ENCODE measurements at places on chromosomes 7 and 10.

DNA sequence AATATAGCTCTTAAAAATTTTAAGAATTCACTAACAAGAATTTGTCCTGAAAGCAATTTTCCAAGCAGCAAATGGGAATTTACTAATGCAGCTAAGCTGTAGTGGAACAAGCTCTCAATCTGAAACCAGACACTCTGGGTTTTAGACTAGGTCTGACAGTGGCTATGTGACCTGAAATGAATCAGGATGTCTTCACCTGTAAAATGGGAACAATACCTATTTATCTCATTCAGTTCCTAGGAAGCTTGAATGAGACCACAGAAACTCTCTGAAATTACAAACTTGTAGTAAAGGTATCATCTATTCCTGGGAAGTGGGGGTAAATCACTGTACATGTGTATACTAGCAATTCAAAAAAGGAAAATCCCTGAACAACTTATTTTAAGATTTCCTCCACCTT, 1.2 kb downstream of the DNAJC2 start:
- no peak for DNase-seq

DNA sequence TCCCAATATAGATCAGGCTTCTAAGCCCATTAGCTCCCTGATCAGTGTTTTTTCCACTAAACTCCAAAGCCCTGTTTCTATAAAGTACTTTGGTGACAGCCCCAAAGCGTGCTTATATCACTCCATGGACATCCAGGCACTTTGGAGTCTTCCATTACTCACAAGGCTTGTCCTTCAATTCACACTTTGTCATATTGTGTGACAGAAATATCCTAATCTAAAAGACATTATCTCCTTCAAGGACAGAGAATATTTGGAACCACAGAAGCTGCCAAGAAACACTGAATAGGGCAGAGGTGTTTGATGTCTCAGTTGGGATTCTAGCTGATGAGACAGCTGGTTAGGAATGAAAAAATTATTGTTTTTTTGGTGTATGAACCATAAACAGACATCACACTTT, 18.4 kb downstream of the CYP2C19 start:
- no peak for DNase-seq

DNA sequence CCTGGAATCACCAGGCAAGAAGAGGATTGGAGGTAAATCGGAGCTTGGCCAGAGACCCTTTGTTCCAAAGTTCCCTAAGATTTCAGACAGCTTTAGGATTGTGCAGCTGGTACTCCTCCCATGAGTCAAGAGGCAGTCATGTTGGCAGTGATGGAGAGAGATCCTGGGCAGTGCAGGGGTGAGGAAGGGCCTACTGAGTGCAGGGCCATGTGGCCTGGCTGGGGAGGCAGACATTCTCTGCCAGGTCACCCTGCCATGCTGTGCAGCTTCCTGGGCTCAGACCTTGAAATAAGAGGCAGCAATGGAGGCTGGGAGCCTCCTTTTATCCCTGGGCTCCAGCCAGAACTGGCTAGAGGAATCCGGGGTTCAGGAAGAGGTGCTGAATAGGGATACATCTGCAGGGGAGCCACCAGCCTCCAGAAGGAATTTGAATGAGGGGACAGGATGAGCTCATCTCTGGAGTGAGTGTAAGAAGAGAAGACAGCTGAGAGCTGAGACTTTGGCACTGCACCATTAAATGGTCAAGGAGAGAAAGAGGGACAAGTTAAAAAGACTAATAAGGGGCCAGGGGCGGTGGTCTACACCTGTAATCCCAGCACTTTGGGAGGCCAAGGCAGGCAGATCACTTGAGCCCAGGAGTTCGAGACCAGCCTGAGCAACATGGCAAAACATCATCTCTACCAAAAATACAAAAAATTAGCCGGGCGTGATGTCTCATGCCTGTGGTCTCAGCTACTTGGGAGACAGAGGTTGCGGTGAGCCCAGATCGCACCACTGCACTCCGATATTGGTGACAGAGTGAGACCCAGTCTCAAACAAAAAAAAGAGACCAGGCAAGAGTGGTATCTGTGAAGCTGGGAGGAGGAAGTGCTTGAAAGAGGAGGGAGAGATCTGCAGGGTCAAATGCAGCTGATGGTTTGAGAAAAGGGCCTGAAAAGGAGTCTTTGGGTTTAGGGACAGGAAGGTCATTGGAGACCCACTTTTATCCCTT, 12.0 kb downstream of the SFTPD start:
- DNase-seq, result no peak

- DNase-seq, result no peak
Observed at GRCh38 chr7:22358820-22359697, 2.1 kb upstream of the RAPGEF5 start.

DNA sequence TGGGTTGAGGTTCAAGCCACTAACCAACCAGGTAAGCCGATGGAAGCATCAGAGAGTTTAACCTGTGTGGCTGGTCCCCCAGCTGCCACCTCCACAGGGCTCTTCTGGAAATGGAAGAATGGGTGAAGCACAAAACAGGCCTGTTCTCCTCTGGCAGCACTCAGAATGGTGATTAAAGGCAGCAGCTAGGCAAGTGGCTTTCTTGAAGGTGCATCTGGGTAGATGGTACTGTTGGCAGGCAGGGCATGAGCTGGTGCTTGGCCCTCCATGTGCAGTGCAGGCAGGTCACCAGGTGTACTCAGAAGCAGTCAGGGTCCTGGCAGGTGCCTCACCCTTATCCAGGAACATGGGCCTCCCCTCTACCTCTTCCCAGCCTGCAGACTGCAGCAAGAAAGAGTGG, 11.5 kb downstream of the AKR1E2 start:
- no peak for DNase-seq

- no peak for DNase-seq
Observed at GRCh38 chr10:67666416-67667034, 29.5 kb downstream of the CTNNA3 start.

GRCh38 chr10:75358835-75359421, 42.6 kb downstream of the ZNF503 start:
- no peak for DNase-seq

- no peak for DNase-seq
Observed at GRCh38 chr7:39526666-39527065, 39.5 kb upstream of the YAE1 start.

DNA sequence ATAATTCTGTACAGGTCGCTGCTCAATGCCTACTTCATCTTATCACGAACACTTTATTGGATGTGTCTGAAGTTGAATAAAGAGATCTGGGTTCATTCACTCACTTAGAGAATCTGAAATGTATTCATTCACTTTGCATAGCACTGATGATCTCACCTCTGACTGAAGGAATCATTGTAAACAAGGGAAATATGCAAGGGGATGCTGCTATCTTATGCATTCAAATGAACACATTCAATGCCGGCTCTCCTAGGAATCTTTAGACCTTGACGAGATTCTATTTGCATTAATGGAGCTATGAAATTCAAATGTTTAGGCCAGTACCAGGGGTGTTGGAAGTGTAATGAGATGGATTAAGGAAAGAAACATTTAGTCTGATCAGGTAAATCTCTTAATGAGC, 200.6 kb upstream of the COBL start:
- DNase-seq, result no peak

GRCh38 chr7:15625466-15625865, 61.0 kb downstream of the MEOX2 start:
- no peak for DNase-seq

- no peak for DNase-seq
Observed at GRCh38 chr7:46484906-46485305, 563.8 kb upstream of the IGFBP3 start.

- no peak for DNase-seq
Observed at GRCh38 chr7:73844131-73844547, 1.8 kb upstream of the METTL27 start.

DNA sequence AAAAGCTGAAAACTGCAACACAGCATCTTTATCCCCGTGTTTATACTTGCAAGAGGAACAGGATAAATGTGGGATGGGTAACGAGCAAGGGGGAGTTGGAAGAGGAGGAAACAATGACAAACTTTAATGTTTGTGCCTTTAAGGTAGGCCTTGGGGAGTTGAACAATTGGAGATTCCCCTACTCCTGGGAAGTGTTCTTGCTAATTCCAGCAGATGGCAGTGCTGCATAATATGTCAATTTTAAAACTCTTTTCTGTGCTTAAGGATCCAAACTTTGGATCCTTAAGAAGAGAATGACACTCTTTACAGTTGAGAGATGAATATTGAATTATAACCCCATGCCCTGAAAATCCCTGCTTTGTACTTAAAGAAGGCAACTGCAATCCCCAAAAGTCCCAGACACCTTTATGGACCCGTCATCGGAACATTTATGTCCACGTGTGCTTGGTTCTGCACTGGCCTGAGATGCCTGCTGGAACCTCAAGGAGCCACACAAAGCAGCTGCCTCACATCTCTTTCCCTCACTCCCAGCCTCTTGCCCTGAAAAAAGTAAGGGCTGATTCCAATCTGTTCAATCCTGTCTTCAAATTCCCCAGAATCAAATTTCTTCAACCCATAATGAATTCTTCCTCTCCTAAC, 12.0 kb downstream of the IFIT5 start:
- DNase-seq, result no peak

- no peak for DNase-seq
Observed at GRCh38 chr7:102122026-102122425, 164.6 kb upstream of the SH2B2 start.

DNA sequence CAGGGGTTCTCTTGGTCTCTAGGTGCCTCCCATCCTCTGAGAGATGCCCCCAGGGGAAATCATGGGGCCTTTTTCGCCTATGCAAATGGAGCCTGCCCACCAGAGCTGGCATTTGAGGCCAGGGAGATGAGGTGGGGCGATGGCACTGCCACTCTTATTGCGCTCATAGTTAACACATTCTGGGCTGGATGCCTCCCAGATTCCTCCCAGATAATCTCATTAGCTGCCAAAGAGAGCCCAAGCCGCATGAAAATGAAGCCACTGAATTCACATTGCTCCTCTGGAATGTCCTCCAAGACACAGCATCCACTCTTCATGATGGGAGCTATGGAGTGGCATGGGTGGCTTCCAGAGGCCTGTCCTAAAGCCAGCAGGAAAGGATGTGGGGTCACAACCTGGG, 61.0 kb downstream of the GOLGA7B start:
- DNase-seq, result no peak

DNA sequence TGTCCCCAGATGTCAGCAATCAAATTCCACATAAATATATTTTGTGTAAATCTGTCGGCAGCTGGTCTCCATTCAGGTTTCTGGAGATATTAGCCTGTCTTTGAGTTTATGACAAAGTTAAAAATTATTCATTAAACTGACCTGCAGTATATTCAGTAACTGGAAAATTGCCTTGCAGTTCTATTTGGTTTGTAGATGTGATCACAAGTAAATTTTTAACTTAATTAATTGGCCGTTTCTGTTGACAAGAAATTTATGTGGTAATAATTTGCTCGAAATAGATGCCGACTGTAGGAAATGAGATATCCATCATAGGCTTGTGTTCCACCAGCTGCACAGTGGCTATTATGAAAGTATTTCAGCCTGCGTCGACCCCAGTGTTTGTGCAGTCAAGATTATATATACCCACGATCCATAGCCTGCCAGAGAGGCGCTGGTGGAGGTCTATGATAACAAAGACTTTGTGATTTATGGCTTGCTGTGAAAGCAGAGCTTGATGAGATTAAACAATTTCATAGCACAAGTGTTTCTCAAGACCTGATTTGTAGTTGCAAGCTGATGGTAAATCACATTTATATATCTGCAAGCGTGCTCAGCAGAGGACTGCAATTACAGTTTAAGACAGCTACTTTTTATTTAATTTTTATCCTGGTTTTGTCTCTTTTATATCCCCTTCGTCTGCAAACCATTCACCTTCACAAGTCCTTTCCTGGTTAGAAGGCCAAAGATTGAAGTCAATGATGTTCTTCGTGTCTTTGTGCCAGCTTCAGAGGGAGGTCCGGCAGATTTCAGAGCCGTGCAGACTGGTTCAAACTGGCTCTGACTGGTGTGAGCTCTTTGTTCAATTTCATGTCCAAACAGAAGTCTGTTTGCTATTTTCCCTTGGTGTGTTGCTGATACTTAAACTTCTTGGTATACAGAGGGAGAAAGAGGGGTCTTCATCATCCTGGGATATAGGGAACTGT, 850.9 kb downstream of the LRMDA start:
- DNase-seq, result no peak

GRCh38 chr7:142503036-142503435, 245.2 kb upstream of the PRSS58 start:
- no peak for DNase-seq

- no peak for DNase-seq
Observed at GRCh38 chr10:46536171-46536570, 20.3 kb downstream of the GPRIN2 start.

DNA sequence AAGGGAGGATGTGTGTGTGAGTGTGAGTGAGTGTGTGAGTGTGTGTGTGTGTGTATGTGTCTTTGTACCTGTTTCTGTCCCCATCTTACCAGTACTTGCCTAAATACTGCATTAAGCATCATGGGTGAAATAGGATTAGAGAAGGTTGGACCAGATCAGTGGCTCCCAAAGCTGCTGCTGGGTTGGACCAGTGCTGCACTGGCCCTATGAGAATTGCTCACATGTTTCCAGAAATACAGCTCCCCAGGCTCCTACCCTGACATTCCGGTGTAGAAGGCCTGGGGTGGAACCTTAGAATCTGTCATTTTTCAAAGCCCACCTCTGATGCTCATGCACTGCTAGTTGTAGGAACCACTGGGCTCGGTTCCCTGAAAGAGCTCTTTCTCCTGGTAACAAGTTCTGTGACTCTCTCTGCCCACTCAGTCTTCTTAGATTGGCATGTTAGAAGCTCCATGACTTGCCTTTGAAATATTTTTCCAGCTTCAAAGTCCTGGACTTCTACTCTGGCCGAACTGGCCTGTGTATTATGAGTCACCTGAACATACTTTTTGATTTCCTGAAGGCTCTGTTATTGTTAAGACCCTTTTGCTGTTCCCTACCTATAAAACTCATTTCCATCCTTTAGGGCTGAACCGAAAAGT, 224.7 kb downstream of the CUX1 start:
- DNase-seq, result no peak

DNA sequence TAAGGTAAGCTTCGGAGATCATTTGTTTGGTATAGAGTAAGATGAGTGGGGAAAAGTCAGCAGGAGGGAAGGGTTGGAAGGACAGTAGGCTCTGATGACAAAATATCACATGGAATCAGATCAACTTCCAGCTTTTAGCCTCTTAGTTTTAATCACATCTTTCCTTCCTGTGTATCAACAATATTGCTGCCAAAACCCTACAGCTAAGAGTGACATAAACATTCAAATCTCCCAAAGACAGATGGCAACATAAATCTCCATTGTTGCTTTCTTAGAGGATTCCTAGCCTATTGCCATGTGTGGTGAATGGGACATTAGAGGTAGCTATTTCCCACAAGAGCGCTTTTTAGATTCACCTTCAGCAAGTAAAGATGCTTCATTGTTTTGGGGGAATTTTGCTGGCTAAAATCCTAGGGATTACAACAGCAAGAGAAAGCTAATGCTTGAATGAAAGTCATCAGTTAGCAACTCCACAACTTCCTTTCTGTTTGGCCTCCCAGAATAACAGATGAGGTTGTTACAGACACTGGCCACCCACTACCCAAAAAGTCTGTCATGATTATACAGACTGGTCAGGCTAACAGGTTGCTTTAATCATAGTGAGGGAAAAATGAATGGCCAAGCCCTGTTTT, 35.2 kb upstream of the FZD1 start:
- no peak for DNase-seq

GRCh38 chr7:120272261-120272660, 714 bp upstream of the KCND2 start:
- DNase-seq, result no peak

GRCh38 chr10:24616536-24616935, 107.2 kb downstream of the ARHGAP21 start:
- no peak for DNase-seq

GRCh38 chr10:125584954-125585353, 98.0 kb downstream of the TEX36 start:
- no peak for DNase-seq

GRCh38 chr7:87202208-87202607, 17.3 kb downstream of the TMEM243 start:
- DNase-seq, result no peak
